ENCODE measurements at places on chromosomes 6 and 20. TPM values are rescaled to one million over a fixed set of nuclear protein-coding genes. Genes with fewer than 3 reads are reported as not detected.

Gene KIAA1755
- total RNA-seq: not detected

Gene RBPJL
- total RNA-seq: not detected

Gene SMPDL3A
- total RNA-seq: 1.4 TPM

- no peaks in the 10 kb centered on the region for H3K27me3 ChIP-seq
- no peaks in the 10 kb centered on the region for H3K36me3 ChIP-seq
- H3K4me3 ChIP-seq: no peak overlapping the region
Observed at GRCh38 chr6:47342824-47343223, 33.1 kb upstream of the TNFRSF21 start.

DNA sequence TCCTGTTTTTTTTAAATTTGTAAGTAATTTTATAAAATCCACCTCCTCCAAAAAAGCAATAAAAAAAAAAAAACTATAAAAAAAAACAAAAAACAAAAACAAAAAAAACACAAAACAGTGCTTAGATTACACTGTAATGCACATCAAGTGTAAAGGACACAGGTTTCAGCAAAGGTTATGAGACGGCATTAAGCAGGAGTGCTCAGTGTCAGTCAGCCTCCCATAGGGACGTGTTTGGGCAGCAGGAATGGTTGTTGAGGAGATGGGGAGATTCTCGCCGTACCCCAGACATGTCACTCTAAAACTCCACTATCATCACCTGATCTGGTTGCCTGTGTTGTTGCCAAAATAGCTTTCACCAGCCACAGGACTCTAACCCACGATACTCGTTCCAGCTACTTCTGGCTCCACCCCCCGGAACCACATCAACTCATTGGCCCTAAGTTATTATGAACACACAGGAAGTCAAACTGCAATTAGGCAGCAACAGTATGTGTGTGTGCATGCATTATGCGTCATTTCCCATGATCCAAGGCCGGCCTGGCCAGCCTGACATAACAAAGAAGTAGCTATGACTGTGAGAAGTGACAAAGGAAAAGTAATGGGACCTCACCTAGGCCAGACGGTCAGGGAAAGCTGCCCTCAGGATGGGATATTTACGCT, 28.7 kb downstream of the ECT2L start:
- H3K4me1 ChIP-seq: no peaks in the 10 kb centered on the region
- H3K4me3 ChIP-seq: no peak overlapping the region
- no peak overlapping the region for H3K27ac ChIP-seq
- no peaks in the 10 kb centered on the region for H3K27me3 ChIP-seq
- H3K36me3 ChIP-seq: no peaks in the 10 kb centered on the region

DNA sequence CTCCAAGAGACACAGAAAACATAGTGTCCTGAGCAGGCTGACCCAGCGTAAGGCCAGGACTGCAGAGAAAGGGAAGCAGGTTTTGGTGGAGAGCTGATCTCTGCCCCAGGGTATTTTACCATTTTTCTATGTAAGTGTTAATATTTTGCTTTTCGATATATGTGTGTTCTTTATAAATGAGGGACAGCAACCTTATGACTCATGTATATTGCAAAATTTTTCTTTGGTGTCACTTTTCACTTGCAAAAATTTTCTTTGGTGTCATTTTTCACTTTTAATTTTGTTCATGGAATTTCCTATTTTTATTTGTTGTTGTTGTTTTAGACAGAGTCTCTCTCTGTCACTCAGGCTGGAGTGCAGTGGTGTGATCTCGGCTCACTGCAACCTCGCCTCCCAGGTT, 34.6 kb upstream of the PXDC1 start:
- H3K36me3 ChIP-seq: no peaks in the 10 kb centered on the region
- H3K4me1 ChIP-seq: no peaks in the 10 kb centered on the region
- no peaks in the 10 kb centered on the region for H3K27me3 ChIP-seq
- H3K4me3 ChIP-seq: no peak overlapping the region

DNA sequence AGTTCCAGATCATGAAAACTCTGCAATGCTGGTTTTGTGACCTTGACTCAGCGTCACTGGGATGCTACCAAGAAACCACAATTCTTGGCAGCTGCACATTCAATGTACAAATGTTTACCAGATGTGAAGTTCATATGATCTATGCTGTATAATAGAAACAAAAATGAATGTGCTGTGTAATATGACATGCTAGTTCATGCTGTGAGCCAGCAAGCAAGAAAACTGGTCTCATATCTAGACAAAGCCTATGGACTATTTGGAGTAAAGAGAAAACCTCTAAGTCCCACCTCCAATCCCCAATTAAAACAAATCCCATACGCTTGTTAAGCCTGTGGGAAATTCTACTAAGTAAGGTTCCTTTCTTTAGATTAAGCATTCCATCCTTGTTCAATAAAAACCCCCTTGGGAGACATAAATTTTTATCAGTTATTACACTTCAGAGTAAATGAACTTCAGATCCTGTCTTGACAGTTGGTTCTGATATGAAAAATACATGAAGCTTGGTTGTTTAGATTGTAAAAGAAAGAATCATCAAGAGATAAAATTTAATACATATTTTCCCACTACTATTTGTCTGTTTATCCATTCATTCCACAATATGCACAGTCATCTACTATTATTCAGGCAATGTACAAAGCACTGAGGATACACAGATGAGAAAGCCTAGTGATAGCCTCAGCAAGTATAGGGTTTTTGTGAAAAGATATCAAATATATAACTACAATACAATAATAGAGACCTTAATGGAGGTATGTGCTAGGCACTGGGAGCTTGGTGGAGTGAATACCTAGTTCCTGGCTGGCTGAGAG, 20.1 kb downstream of the COL21A1 start:
- no peak overlapping the region for H3K27ac ChIP-seq
- no peaks in the 10 kb centered on the region for H3K27me3 ChIP-seq
- H3K4me1 ChIP-seq: no peaks in the 10 kb centered on the region
- peak; percentile 69 for DNase-seq

DNA sequence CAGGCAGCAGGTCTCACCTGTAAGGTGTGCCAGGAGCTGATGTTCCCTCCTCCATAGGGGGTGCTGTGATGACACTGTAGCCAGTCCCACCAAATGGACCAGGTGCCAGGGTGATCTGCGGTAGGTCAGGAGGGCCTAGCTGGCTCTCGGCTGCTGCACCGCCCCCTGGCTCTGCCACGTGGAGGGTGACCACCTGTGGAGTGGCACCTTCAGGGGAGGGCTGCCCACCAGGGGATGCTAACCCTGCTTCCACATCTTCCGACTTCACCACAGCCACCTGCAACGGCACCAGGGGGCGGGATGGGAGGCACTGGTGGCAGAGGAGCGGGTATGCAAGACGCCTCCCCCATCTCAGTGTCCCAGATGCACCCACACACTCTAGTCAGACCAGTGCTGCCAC, 18.3 kb downstream of the ZNF335 start:
- H3K27me3 ChIP-seq: no peaks in the 10 kb centered on the region
- no peak for DNase-seq
- no peak overlapping the region for H3K4me3 ChIP-seq

GRCh38 chr6:124928851-124929250, 33.4 kb upstream of the RNF217 start:
- no peaks in the 10 kb centered on the region for H3K27me3 ChIP-seq
- no peak for DNase-seq
- no peaks in the 10 kb centered on the region for H3K36me3 ChIP-seq
- no peak overlapping the region for H3K4me3 ChIP-seq

GRCh38 chr6:47379328-47379727, 69.6 kb upstream of the TNFRSF21 start:
- DNase-seq: peak; percentile 82
- H3K36me3 ChIP-seq: no peaks in the 10 kb centered on the region
- no peaks in the 10 kb centered on the region for H3K27me3 ChIP-seq
- H3K4me1 ChIP-seq: no peaks in the 10 kb centered on the region
- H3K4me3 ChIP-seq: no peak overlapping the region

DNA sequence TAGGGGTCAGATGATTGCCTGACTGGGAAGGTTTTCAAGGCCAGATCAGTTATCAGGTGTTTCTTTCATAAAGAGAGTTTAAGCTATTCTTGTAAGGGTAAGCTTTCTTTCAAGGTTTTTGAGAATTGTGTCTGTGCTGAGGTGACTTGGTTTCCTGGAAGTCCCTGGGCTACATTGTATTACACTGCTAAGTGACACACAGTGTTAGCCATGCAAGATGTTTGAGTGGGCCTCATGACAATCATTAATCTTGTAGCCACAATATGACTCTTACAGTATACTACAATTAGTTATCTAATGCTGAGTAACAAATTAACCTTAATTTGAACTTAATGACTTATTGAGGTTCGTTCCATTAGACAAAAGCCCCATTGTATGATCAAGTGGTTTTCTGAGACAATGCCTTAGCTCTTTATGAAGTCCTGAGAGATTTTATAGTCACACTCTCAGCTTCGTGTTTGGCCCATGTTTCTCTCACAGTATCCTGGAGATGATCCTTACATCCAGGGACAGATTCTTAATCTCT, 186.7 kb downstream of the RPS12 start:
- no peak for DNase-seq
- no peaks in the 10 kb centered on the region for H3K4me1 ChIP-seq
- no peaks in the 10 kb centered on the region for H3K36me3 ChIP-seq

GRCh38 chr6:163998496-163998895, 584.0 kb downstream of the QKI start:
- H3K27me3 ChIP-seq: no peaks in the 10 kb centered on the region
- no peaks in the 10 kb centered on the region for H3K4me1 ChIP-seq
- no peak overlapping the region for H3K27ac ChIP-seq
- no peaks in the 10 kb centered on the region for H3K36me3 ChIP-seq

DNA sequence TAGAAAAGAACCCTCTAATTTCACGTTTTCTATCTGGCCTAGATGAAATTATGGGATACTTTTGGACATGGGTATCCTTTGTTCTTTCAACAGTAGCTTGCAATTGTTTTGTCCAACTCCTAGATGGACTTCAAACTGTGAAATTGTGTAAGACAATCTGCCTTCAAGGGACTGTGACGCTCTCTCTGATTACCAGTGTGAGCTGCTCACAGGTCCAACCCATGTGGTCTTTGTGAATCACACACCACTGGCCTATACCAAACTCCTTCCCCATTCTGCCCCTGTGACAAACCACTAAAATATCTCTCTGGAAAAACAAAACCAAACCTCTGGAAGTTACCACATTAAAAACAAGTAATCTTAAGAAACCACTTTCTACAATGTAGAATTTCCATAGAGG, 59.5 kb downstream of the NINL start:
- H3K27ac ChIP-seq: no peak overlapping the region
- peaks cover 10% of the 10 kb centered on the region for H3K36me3 ChIP-seq
- no peaks in the 10 kb centered on the region for H3K4me1 ChIP-seq
- H3K4me3 ChIP-seq: no peak overlapping the region
- H3K27me3 ChIP-seq: no peaks in the 10 kb centered on the region

DNA sequence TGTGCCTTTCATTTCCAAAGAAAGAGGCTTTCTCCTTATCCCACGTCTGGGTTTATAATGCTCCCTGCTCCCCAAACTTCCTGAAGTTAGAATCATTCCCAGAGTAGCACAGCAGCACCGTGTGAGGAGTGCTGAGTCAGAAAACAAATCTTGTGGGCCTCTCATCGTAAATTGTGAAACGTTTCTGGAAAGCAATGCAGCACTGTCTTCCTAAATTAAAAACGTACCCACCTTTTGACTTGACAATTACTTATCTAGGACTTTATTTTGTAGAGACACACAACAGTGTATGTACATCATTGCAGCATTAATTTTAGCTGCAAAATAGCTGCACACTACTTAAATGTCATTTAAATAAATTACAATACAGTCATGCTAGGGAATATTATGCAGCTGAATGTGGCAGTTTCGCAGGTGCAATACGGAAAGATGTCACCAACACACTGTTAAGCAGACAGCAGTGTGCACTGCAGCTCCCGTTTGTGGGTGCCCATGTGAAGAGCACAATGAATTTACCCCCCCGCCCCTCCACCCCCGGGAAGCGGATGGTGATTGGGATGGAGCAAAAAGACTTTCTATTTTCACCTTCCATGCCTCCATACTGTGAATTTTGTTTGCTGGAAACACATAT, 30.8 kb downstream of the RRBP1 start:
- no peaks in the 10 kb centered on the region for H3K36me3 ChIP-seq
- no peaks in the 10 kb centered on the region for H3K27me3 ChIP-seq
- no peak overlapping the region for H3K4me3 ChIP-seq
- peak; percentile 53 for DNase-seq
- no peak overlapping the region for H3K27ac ChIP-seq

DNA sequence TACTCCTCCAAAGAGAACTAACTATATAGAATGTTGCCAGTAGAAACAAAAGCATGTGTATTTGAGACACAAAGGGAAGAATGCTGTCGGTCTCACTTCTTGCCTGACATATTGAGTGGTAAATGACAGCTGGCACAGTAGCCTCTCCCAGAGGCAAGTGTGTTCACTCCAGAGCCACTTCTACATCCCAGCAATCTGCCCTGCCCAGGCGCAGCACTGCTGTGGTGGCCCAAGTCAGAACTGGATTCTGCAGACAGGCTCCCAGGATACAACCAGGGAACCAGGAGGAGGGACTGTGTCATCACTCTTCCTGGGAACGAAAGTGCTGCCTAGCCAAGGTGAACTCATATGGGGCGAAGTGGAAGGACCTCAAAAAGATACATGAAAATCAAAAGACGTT, 103.2 kb upstream of the ARMC2 start:
- peaks cover 6% of the 10 kb centered on the region for H3K27me3 ChIP-seq
- H3K27ac ChIP-seq: no peak overlapping the region
- no peak for DNase-seq
- H3K36me3 ChIP-seq: no peaks in the 10 kb centered on the region

DNA sequence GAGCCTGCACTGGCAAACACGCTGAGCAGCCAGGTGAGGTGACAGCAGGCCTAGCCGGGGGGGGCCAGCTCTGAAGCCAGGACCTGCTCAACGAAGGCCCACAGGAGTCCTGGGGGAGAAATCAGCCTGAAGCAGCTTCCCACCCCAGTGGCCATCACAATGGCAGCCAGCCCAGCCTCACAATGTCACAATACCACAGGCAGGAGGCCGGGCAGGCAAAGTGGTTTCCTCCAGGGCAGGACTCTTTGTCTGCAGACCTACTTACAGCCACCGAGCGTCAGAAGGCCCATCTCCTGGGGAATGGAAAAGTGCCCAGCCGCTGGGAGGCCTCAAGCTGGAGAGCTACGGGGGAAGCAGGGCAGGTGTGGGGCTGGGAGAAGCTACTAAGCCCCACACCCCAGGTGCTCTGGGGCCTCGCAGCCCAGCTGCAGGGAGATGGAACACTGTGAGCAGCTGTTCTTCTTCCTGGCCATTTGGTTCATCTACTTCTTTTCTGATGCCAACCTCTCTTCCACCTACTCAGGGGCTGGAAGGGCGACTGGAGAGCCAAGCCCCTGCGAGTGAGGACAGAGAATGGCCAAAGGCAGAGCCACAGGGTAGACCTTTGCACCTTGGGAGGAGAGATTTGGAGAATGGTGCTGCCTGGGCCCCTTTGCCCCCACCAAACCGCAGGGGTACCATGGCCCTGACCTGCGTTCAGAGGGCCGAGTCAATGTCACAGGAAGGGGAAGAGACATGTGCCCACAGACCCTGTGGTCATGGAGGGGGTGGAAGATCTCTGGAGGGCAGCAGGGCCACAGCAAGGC, 22.3 kb upstream of the AVP start:
- H3K4me3 ChIP-seq: no peak overlapping the region
- no peaks in the 10 kb centered on the region for H3K4me1 ChIP-seq
- H3K36me3 ChIP-seq: no peaks in the 10 kb centered on the region
- DNase-seq: no peak
- H3K27me3 ChIP-seq: no peaks in the 10 kb centered on the region

Measured in cardiac muscle cell (in vitro differentiated cells and primary cell).